Breast epithelium (tissue), 4 donors: ENCODE measurements at places on chromosomes 3 and 15. TPM values are rescaled to one million over a fixed set of nuclear protein-coding genes. Genes with fewer than 3 reads are reported as not detected.

Gene SUCNR1
- 0.33 TPM for total RNA-seq

Gene DPPA2
- not detected for total RNA-seq

- no peak for DNase-seq
Observed at GRCh38 chr15:65824031-65824743, 32.1 kb upstream of the DENND4A start.

Gene PIK3R4
- 38.7 TPM for total RNA-seq

Gene P2RY12
- total RNA-seq, result 3.6 TPM

- no peak for DNase-seq
Observed at GRCh38 chr3:19901337-19901736, 32.7 kb downstream of the EFHB start.

GRCh38 chr15:41772720-41773331 lies 1.5 kb upstream of the MAPKBP1 start:
- DNase-seq, result peak; percentile 57

- no peak for DNase-seq
Observed at GRCh38 chr3:31423482-31423881, 109.2 kb upstream of the STT3B start.

Gene RAD51
- total RNA-seq, result 0.44 TPM

DNA sequence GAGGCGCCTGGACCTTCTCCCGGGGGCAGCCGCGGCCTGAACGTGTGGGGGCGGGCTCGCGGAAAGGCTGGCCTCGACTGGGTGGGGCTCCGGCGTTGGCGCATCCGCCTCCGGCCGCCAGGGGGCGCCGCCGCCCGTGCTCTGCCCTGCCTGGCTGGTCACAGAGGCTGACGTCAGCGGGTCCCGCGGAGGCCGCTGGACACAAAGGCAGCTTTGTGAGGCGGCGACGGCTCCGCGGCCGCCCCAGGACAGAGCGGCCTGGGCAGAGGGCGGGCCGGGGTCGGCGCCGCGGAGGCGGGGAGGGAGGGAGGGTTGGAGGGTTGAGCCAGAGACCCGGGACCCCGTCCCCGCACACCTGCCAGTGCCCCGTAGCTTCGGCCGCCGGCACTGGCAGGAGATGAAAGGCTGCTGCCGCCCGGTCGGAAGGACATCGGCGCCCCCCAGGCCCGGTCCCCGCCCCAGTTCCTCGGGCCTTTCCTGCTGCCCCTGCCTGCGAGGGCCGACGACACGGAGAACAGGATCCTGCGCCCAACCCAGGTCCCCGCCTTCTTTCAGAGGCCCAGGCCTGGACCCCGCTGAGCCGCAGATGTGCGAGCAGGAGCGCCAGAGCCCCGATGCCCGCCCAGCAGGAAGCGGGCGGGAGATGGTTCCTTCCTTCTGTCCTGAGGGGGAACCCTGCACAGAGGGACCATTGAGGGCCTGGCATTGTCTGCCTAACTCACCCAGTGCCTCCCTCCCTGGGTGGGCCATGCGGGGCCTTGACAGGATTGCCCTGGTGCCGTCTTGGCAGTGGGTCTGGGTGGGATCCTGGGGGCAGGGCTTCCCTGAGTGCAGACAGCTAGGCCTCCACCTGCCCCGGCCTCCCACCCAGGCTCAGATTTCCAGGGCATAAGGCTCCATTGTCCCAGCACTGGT lies 8.7 kb upstream of the SEMA3B start:
- peak; percentile 93 for DNase-seq

GRCh38 chr3:173920386-173920785 lies 522.8 kb downstream of the NLGN1 start:
- DNase-seq, result no peak

Gene CACNA2D2
- 1.5 TPM for total RNA-seq

Gene ANKUB1
- not detected for total RNA-seq

- no peak for DNase-seq
Observed at GRCh38 chr3:192794216-192794615, 66.9 kb upstream of the FGF12 start.

GRCh38 chr3:130341882-130342281 lies 3.6 kb upstream of the COL6A5 start:
- no peak for DNase-seq

DNA sequence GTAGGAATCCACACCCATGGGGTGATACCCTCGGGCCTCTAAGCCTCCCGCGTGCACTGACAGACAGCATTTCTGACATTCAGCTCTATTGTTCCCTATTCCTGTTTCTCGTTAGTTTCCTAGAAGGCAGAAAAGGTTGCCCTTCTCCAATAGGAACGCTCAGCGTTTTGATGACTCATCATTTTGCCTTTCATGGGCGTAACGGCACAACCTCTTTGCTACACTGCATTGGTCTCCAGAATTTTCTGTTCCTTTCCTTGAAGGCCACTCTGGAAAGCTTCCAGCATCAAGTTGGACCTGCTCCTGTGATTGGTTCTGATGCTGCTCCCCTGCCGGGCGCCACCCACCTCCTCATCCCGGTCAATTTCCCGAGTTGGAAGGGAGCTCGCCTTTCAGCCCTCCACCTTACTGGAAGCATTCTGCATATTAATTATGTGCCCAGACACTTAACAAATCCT lies 13.0 kb upstream of the TNK2 start:
- peak; percentile 9 for DNase-seq

GRCh38 chr3:142004025-142004424 lies 127.6 kb downstream of the ATP1B3 start:
- DNase-seq, result no peak

Gene SAMMSON
- total RNA-seq, result 0.98 TPM

GRCh38 chr3:182596676-182597410 lies 196.5 kb upstream of the ATP11B start:
- DNase-seq, result no peak

- DNase-seq, result no peak
Observed at GRCh38 chr15:39358441-39359041, 222.3 kb upstream of the THBS1 start.

- peak; percentile 72 for DNase-seq
Observed at GRCh38 chr3:129211772-129212171, 28.1 kb upstream of the CNBP start.

Gene SKOR1
- total RNA-seq, result 1.8 TPM

- DNase-seq, result no peak
Observed at GRCh38 chr15:90967206-90967605, 12.5 kb downstream of the RCCD1 start.

Gene GRAMD2A
- 18.7 TPM for total RNA-seq

Gene LTK
- 0.66 TPM for total RNA-seq

DNA sequence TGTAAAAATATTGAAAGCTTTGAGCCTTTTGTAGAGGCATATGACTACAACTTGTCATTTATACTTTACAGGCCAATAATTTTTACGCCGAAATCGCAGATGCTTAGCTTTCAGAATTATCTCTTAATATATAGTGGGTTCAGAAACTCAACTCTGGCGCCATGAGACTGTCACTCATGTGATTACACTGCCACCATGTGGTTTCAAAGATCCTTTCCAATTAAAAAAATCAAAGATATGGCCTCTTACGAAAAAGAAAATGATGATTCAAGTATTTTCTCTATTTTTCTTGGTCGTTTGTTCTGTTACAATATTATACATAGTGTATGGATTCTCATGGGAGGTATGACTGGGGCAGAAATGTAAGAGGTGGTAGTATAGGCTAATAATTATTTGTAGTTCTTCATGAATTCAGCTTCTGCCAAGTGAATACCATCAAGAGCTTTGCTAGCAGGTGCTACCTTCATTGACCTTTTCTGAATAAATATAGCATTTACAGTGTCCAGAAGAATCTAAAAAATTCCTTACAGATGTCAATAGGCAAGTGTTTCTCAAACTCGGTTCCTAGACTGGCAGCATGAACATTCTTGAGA lies 751.7 kb upstream of the GOLIM4 start:
- no peak for DNase-seq

Gene DCLK3
- total RNA-seq, result not detected

GRCh38 chr3:7854266-7854665 lies 647.4 kb upstream of the LMCD1 start:
- DNase-seq, result no peak

- no peak for DNase-seq
Observed at GRCh38 chr3:27176256-27176655, 192.9 kb downstream of the NEK10 start.

DNA sequence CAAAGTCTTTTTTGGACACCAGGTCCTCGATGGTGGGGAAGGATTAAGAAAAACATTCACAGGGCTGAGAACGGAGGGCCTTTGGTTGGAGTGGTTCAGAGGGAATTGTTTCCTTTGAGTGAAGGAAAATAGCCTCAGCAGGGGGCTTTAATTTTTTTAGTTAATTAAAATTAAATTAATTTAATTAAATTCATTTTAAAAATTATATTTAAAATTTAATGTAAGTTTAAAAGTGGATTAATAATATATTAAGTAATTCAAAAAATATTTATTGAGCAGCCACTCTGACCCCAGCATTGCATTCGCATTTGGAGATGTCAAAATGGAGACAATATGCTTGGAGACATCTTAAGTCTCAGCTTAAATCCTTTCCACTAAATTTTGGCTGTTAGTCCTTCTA lies 136.7 kb downstream of the KCNH8 start:
- DNase-seq, result no peak

Gene CCDC33
- not detected for total RNA-seq

- DNase-seq, result no peak
Observed at GRCh38 chr3:87625876-87626275, 349.5 kb upstream of the POU1F1 start.

Gene CCR3
- total RNA-seq, result not detected

GRCh38 chr15:57675481-57676181 lies 30.9 kb upstream of the POLR2M start:
- DNase-seq, result no peak

- no peak for DNase-seq
Observed at GRCh38 chr15:92930054-92930621, 30.0 kb downstream of the CHD2 start.

GRCh38 chr3:183496311-183496710 lies 59.2 kb downstream of the KLHL6 start:
- no peak for DNase-seq

Gene LINGO1
- total RNA-seq, result not detected

GRCh38 chr15:31905054-31905453 lies 125.3 kb upstream of the CHRNA7 start:
- DNase-seq, result no peak

- no peak for DNase-seq
Observed at GRCh38 chr3:108333961-108334360, 37.6 kb downstream of the HHLA2 start.

- no peak for DNase-seq
Observed at GRCh38 chr3:194832346-194833104, 146.8 kb downstream of the FAM43A start.
